Stimulated activated CD4-positive, alpha-beta T cell treated with anti-CD3 and anti-CD28 coated beads, Interleukin-15, amount 100 ng/mL, for 1 hour (primary cell): ENCODE measurements at places on chromosomes 5 and 9.

DNA sequence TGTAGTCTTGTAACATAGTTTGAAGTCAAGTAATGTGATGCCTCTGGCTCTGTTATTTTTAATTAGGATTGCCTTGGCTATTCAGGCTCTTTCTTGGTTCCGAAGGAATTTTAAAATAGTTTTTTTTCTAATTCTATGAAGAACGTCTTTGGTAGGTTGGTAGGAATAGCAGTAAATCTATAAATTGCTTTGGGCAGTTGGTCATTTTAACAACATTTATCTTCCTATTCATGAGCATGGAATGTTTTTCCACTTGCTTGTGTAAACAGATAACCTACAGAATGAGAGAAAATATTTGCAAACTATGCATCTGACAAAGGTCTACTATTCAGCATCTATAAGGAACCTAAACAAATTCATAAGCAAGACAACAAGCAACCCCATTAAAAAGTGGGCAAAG is 173.2 kb upstream of the TRPC7 start:
- DNase-seq, result no peak

GRCh38 chr9:28212979-28213378 is 639.7 kb upstream of the C9orf72 start:
- no peak for DNase-seq

GRCh38 chr9:127448112-127448805 is 2.9 kb downstream of the RPL12 start:
- DNase-seq, result no peak

GRCh38 chr5:80153586-80154126 is 102.2 kb downstream of the SERINC5 start:
- no peak for DNase-seq

DNA sequence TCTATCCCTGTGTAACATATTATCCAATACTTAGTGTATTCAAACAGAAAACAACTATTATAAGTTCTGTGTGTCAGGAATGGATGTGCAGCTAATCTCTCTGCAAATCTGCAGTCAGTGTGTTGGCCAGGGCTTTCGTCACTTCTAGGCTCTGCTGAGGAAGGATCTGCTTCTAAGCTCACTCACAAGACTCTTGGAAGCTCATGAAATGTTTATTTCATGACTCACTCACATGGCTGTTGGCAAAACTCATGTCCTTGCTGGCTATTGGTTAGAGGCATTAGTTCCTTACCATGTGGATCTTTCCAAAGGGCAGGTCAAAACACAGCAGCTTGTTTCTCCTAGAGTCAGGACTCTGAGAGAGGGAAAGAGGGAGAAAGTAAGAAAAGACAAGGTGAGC is 367.4 kb upstream of the SMARCA2 start:
- DNase-seq, result no peak

- DNase-seq, result no peak
Measured at GRCh38 chr5:169631360-169631759, 5.7 kb upstream of the DOCK2 start.

DNA sequence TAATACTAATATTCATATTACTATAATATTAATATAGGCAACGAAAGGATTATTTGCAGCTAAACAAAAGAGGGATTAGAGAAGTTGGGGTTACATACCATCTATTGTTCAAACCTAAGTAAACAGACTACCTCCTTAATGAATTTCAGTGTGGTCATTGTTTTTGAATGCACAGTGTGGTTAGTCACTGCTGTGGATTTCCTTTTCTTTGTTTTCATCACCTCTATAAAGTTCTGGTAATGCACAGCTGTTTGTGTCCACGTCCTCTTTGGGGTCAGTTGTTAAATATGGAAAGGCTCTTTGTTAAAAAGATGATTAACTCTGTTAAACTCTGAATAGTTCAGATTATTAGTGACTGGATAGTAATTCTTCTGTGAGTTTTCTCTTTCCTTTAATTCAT is 233.6 kb downstream of the MAST4 start:
- no peak for DNase-seq

DNA sequence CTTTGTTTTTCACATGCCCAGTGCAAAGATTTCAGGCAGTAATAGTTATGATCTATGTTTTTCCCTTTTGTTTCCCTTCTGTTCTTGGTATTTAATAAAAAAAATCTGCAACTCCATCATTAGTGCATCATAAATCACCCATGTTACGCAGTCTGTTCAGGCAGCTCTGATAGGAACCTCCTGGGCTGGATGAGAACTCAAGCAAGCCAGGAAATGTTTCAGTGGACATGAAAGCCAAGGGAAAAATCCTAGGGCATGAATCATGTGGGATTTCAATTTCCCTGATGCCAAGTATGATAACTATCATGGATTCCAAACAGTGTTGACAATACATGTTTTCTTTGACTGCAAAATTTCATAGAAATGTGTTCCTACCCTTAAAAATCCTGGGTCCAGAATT is 119.7 kb upstream of the TARS1 start:
- DNase-seq, result no peak

GRCh38 chr9:98990181-98990870 is 46.6 kb downstream of the COL15A1 start:
- DNase-seq, result no peak
